ENCODE measurements at places on chromosomes 16 and 17.

DNA sequence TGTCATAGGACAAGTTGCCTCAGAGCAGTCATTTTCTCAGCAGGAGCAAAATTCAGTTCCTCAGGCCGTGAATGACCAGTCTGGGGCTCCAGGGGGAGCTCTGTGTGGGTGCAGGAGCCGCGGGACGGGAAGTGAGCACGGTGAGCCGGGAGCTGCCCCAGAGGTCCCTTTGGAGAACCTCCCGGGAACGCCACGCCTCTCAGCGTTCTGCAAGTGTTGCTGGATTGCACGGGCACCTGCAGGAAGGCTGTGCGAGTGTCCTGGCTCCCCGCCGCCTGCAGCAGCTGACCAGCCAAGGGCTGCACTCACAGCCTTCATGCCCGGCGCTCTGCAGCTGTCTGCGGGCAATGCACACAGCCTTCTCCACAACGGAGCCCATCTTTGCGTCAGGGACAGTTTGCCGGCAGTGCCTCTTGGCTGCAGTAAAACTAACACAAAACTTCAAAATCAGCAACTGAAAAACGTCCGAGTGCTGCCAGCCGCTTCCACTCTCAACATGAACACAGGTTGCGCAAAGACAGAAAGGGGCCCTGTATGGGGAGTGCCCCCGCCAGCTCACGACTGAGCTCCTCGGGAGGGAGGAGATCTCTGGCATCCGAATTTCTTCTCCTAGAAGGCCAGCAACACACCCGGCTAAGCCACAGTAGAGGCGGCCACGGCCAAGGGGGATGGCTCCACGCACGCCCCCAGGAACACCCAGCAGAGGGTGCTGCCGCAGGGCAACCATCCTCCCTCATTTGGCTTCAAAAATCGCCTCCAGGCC lies 16.0 kb downstream of the NDUFAF8 start:
- DNase-seq, result peak; percentile 81

GRCh38 chr16:23323224-23324030 lies 21.3 kb downstream of the SCNN1B start:
- DNase-seq, result no peak

DNA sequence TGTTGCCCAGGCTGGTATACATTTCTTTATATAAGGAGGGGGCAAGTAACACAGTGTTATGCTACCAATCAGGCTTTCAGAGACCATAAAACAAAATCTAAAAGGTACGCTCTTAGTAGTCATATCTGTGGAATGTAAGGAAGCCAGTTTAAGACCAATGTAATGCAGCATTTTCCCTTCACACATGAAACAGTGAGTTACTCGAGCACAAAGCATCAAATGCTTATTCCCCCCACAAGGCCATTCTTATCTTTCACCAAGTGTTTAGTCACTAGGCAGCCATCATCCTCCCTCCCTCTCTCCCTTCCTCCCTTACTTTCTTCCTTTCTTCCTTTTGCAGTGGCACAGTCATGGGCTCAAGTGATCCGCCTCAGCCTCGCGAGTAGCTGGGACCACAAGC lies 12.8 kb downstream of the HMOX2 start:
- no peak for DNase-seq

DNA sequence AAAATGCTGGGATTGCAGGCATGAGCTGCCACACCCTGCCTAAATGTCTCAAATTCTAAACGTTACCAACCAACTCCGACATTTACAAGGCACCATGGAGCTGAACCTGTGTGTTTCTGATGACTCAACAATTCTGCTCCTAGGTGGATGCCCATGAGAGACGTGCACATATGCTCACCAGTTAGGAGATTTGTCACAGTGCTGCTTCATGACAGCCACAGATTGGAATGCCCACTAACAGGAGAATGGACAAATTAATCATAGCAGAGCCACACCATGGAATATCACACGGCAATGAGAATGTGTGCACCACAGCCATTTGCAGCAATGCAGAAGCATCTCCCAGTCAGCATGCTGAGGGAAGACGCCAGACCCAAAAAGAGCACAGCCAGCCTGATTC lies 8.0 kb upstream of the KCNG4 start:
- no peak for DNase-seq

DNA sequence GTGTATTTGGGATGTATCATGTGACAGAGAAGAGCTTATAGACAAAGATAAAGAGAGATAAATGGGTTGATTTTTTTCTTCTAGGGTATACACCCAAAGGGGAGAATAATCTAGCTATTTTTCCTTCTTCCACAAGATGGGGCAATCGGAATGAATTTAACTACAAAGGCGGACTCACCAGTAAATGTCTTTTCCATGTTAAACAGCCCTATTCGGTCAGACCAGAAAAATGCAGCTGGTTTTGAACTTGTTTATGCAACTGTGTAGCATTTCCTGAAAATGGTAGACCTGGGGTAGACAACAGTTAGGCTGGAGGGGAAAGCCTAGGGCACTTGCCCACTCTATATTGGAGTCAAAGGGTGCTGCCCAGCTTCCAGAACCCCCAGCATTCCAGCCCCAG lies 477.1 kb downstream of the TOX3 start:
- peak; percentile 32 for DNase-seq

GRCh38 chr16:54579106-54579728 lies 292.6 kb upstream of the IRX3 start:
- DNase-seq, result peak; percentile 68

GRCh38 chr16:78218856-78219651 lies 119.6 kb downstream of the WWOX start:
- no peak for DNase-seq

DNA sequence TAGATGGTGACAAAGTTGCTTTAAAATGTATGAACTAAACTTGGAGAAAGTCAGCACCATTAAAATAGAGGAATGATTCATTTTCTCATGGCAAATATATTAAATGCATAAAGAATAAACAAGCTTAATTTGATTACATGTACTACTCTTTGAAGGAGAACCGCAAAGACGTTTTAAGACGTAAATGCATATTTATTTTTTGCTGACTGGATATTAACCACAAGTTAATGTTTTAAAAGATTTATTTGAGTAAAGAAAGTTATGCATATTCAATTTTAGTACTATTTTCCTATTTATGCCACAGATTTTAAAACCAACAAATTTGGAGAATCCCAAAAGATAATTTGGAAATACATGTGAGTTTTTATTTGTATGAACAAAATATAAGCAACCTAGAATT lies 1121.9 kb downstream of the CDH8 start:
- DNase-seq, result no peak

DNA sequence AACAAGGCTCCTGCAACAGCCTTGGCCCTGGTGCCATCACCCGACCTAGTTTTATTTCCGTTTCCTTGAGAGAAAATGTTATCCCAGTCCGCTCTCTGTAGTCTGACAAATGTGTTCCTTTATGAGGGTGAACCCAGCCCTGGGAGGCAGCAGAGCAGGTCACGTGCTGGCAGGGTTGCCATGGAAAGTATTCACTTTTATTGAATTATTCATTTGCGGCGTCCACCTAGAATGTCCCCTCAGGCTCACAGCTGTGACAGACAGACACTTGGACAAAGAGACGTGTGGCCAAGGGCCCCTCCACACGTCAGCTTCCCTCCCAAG lies 90.0 kb downstream of the WSCD1 start:
- DNase-seq, result no peak

- no peak for DNase-seq
Measured at GRCh38 chr16:31508706-31509195, 560 bp upstream of the RUSF1 start.

- no peak for DNase-seq
Measured at GRCh38 chr17:13346592-13346991, 255.1 kb downstream of the HS3ST3A1 start.

DNA sequence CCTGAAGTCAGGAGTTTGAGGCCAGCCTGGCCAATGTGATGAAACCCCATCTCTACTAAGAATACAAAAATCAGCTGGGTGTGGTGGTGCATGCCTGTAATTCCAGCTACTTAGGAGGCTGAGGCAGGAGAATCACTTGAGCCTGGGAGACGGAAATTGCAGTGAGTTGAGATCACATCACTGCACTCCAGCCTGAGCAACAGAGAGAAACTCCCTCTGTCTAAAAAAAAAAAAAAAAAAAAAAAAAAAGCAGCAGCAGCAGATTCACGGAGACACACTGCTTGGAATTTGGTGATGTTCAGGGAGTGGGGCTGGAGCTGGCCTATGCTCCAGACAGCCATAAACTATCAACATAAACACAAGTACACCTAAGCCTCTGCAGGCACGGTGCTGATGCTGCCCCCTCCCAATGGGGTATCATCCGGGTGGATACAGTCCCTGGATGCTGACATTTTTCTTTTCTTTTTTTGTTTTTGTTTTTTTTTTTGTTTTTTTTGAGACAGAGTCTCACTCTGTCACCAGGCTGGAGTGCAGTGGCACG lies 39.6 kb upstream of the RHOT1 start:
- no peak for DNase-seq

DNA sequence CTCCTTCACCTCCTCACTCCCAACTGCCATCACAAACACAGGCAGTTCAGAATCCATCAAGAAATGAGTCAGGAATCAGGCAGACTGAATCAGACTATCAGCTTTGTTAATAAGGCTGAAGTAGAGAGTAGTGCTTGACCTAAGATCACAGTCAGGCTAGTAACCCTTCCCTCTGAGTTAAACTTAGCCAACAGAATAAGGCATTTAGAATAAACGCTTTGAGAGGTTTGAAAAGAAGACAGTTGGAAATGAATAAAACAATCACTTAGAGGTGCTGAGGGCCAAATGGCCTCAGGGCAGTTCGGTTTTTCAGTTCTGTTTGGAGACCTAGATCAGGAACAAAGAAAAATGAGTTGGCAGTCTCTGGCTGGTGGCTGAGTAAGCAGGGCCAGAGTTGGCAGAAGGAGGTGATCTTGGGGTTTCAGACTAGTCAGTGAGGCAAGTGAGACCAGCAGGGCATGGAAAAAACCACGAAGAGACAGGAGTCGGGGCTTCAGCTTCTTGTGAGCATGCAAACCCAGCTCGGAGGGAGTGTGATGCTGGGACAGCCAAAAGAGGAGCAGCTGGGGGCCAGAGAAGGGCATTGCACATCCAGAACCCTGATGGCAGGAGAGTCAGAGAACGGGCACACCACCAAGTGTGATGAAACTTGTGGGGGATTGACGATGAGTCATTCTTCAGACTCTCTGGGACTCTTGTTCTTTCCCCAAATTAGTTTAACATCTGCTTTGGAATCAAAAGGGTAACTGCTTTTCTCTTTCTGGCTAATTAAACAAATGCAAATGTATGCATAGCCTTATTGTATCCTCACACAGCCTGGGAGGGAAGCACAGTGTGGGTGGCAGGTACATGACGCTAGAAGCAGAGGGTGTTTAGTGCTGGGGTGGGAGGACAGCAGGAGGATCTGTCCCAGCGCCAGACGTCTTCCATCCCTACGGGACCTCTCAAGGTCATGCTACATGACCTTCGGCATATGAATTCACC lies 54.8 kb downstream of the SPECC1 start:
- peak; percentile 55 for DNase-seq

DNA sequence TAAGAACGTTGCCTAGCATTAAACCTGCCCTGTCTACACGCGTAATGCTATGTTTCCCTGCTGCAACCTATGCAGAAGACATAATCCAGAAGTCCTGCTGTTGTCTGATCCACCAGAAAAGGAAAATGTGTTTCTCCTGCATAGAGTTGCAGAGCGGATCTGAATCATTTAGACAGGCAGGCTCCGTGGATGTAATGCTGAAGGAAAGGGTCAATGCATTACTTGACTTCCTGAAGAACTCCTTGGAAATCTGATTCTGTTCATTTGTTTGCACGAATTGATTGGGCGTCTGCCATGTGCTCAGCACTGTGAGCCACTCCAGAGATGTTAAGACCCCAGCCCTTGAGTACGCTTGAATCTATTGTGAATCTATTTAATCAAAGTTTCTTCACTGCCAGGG lies 83.4 kb downstream of the FOXL1 start:
- DNase-seq, result no peak

DNA sequence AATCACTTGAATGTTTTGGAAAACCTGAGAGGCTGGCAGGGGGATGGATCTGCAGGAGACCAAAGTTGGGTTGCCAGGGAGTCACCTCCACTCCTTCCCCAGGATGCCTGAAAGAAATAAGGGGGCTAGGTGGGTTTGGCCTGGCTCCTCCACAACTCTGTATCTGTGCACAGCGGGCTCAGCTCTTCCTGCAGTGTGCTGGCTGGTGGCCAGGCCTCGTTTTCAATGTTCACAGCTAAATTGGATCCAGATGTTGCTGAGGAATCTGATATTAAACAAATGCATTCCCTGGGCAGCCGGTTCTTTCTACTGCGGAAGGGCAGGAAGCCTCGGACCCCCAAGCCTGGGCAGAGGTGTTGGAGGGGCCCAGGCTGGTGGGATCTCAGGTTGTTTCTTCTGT lies 106.2 kb downstream of the N4BP1 start:
- DNase-seq, result peak; percentile 76

- no peak for DNase-seq
Measured at GRCh38 chr16:70390774-70391173, 44.1 kb downstream of the DDX19A start.

- DNase-seq, result no peak
Measured at GRCh38 chr16:17776888-17777287, 306.1 kb upstream of the XYLT1 start.

DNA sequence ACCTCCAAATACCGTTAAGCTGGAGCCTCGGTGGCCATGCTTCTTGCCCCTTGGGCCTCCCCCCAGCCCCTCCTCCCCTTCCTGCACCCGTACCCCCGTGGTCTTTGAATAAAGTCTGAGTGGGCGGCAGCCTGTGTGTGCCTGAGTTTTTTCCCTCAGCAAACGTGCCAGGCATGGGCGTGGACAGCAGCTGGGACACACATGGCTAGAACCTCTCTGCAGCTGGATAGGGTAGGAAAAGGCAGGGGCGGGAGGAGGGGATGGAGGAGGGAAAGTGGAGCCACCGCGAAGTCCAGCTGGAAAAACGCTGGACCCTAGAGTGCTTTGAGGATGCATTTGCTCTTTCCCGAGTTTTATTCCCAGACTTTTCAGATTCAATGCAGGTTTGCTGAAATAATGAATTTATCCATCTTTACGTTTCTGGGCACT lies 928 bp downstream of the HBA1 start:
- no peak for DNase-seq

DNA sequence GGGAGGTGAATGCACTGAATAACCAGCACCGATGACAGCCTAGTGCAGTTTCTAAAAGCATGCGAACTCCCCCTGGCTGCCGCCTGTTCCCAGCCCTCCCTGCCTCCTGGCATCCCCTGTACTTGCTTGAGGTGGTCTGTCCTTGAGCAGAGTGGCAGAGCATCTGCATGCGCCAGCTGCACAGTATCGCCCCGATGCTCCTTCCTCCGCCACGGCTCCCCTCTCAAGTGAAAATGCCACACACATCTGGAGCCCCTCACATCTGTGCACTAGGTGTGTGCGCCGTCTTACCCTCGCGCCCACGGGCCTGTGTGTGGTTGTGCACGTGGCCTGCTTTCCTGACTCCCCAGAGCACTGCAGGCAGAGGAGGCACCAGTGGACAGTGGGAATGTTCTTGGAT lies 111.9 kb downstream of the CCDC182 start:
- no peak for DNase-seq

- DNase-seq, result no peak
Measured at GRCh38 chr16:84226026-84226425, 13.8 kb downstream of the KCNG4 start.

Measured in right lung (tissue), 10 donors.